ENCODE measurements at places on chromosomes 6 and 20. TPM values are rescaled to one million over a fixed set of nuclear protein-coding genes. Genes with fewer than 3 reads are reported as not detected.

Gene NKAIN4
- not detected for total RNA-seq

Gene VSTM2L
- not detected for total RNA-seq

Gene ENPP3
- 1.3 TPM for total RNA-seq

Gene NOX3
- not detected for total RNA-seq

Gene PRPH2
- 0.15 TPM for total RNA-seq

Gene C20orf141
- not detected for total RNA-seq

Gene HDDC2
- total RNA-seq = 99.9 TPM

Gene KIF16B
- total RNA-seq = 3.4 TPM

Gene TMEM151B
- total RNA-seq = not detected

Gene GGTLC1
- total RNA-seq = not detected

Gene HMGCLL1
- not detected for total RNA-seq

Gene SMOC2
- total RNA-seq = not detected

Gene AGER
- 12.5 TPM for total RNA-seq

Gene NCOA5
- 36.9 TPM for total RNA-seq

Gene PI3
- not detected for total RNA-seq

Gene MTFR2
- 18.8 TPM for total RNA-seq

Gene PRDM13
- total RNA-seq = not detected

Gene WFDC5
- not detected for total RNA-seq

Gene MYL9
- total RNA-seq = not detected

Gene RAET1E
- total RNA-seq = not detected

Gene MEI4
- total RNA-seq = not detected

Gene CD93
- 0.50 TPM for total RNA-seq

Gene SOBP
- total RNA-seq = 1.0 TPM

Gene TINAG
- not detected for total RNA-seq

Gene ARG1
- total RNA-seq = not detected

Gene ARMH2
- total RNA-seq = 0.55 TPM

Data from CD8-positive, alpha-beta memory T cell (primary cell).